G401 (cell line): ENCODE measurements at places on chromosomes 3 and 15.

GRCh38 chr15:70936326-70936725 lies 43.7 kb downstream of the LRRC49 start:
- peak; percentile 87 for DNase-seq

GRCh38 chr3:165545059-165545458 lies 292.2 kb downstream of the BCHE start:
- DNase-seq = no peak

DNA sequence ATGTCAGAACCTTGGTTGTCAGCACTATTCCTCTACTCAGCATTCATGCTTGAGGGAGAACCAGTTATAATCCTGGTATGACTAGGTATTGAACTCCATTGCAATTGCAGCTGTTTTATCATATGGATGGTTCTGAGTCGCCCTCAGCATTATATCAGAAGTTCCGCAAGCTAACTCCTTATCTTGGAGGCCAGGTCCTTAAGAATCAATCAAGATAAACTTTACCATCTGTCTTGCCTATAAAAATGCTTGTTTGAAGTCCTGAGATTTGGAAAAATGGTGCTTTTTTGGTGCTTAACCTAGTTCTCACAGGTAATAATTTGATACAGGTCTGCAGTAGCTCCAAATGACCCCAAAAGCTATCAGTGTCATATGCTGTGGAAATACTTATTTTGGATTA lies 16.3 kb upstream of the PLSCR1 start:
- no peak for DNase-seq

- no peak for DNase-seq
These were observed 6.9 kb downstream of the NIPA2 start for GRCh38 chr15:22845289-22845900.

- DNase-seq = no peak
These were observed 6.3 kb downstream of the THOC7 start for GRCh38 chr3:63857311-63857710.

- DNase-seq = no peak
These were observed 166.2 kb downstream of the NEK10 start for GRCh38 chr3:27202959-27203358.

DNA sequence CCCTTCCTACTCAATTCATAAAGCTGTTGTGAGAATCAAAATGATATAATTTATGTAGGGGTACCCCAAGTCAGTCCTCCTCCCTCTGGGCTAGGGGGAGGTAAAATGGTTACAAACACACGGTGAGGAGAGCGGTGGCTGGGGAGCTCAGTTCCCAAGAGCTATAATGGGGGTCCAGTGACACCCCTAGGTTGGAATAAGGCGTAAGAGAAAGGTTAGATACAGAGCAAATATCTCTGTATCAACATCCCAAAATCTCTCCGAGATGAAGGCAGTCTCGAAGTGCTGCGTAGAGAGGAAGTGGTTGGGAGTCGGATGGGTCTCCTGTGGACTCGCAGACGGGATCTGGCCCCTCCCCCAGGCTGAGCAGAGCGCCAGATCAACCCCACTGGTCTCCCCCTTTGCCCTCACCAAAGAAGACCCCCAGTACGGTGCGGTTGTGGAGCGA lies 1.8 kb downstream of the DUOX2 start:
- DNase-seq = no peak

DNA sequence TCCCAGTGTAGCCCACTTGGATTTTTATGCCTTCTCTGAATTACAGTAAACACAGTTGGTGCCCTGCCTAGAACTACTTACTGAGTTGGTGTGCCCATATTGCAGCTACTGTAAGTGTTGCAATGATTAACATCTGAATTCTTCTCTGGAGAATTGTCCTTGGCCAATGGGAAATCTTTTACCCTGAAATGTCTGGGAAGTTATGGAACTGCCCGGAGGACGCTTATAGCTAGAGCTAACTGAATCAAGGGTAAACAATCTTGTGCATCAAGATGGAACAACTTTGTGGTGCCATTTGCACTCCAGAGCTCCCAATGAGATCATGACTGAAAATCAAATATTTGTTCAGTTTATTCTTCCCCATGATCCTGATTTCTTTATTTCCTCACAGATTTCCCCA lies 246.7 kb upstream of the CBLB start:
- DNase-seq = no peak
